ENCODE measurements at places on chromosomes 3 and 15. TPM values are rescaled to one million over a fixed set of nuclear protein-coding genes. Genes with fewer than 3 reads are reported as not detected.

CPB1 gene
- polyA plus RNA-seq, result 0.51 TPM

PLIN1 gene
- 24.4 TPM for polyA plus RNA-seq

CLK3 gene
- polyA plus RNA-seq, result 76.3 TPM

NR2E3 gene
- polyA plus RNA-seq, result 0.06 TPM

EXOG gene
- 22.0 TPM for polyA plus RNA-seq

PLSCR2 gene
- polyA plus RNA-seq, result not detected

CAMK2N2 gene
- polyA plus RNA-seq, result 0.29 TPM

LIPC gene
- 0.41 TPM for polyA plus RNA-seq

DNA sequence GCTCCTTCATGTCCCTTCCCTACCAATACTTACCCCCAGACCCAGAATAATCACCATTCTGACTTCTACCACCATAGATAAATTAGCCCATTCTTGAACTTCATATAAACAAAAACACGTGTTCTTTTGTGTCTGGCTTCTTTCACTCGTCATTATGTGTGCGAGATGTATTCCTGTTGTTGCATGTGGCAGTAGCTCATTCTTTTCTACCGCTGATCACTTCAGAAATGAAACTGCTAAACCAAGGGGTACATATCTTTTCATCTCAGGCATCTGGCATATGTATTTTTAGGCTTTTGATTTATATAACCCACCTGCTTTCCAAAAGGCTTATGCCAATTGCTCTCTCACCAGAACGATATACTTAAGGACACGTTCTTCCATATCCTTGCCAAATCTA, 13.8 kb upstream of the SCG3 start:
- no peak for DNase-seq

DNA sequence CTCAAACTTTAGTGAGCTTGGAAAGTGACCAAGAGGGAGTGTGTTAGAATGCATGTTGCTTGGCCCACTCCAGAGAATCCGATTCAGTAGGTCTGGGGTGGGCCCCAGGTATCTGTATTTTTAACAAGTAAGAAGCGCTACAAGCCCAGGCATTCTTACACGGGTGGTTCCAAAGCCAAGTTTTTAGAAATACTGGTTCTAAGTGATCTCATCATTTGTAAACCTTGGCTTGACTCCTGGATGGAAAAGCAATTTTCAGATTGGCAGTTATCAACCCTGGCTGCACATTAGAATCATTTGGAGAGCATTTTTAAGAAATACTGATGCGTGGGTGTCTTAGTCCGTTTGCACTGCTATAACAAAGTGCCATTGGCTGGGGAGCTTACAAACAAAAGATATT, 27.3 kb upstream of the ST8SIA2 start:
- DNase-seq, result no peak

GRCh38 chr3:77795013-77795412, 755.1 kb downstream of the ROBO2 start:
- no peak for DNase-seq

DNA sequence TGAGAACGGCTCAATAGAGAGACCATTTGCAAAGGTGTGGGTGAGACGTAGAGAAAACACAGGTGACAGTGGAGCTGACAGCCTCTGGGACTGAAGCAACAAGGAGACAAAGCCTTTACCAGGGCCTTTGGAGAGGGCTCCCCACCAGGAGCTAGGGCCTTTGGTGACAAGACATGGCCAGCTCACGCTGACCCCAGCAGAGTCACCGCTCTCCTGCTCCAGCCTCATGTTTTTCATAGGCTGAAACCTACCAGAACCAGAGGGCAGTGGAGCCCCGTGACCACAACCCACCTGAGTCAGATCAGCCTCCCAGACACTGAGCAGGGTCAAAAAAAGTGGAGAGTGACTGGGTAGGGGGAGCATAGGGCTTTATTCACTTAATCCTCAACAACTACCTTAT, 214.7 kb downstream of the SHQ1 start:
- no peak for DNase-seq

DNA sequence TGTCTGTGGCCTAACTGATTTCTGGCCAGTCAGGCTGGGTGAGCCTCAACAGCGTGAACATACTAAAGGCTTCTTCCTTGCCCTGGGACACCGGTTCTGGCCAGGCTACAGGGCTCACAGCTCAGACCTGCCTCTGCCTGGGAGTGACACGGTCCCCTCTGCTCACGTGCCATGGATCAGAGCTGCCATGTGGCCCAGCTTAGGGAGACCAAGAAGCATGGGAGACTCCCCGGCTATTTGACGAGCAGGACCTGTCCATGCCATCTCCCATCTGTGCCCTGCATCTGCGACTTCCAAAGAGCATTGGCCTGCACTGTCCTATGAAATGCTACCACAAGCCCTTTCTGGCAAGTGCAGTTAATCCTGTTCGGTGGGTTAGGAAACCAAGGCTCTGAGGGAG, 57.4 kb downstream of the APBA2 start:
- no peak for DNase-seq

DNA sequence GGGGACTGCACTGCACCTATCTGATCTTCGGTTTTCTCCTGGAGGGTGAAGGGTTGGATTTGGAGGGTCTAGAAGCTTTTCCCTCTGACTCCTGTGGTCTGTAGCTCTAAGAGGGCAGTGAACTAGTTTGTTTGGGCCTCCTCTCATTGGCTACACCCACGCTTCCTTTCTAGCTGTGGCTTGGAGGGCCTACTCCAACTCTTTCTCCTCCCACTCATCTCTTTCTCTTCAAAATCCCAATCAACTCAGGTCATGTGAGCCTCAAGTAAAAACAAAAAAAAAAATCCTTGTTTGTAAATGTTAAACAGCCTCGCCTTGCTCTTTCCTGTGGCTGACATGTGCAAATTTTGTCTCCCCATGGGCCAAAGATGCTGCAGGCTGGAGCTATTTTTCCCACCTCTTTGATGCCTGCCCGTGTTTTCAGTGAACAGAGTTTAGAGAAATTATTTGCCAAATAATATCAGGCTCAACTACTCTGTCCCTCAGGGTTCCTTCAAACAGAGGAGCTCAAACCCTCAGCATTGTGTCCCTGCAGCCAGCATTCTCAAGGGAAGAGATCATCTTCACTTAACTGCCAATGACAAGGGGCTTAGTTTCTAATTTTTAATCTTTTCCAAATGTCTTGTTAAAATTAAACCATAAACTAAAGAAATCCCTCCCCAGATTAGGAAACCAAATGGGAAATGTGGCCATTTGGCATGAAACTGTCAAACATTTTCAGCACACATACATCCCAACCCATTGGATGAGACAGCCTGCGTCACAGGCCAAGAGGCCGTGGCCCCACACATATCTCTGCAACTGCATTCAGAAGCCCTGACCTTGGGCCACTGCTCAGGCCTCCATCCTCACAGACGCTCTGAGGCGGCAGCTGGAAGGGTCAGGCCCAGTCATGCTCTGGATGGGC, 114.8 kb upstream of the THBS1 start:
- DNase-seq, result no peak

GRCh38 chr15:66765478-66766281, 63.6 kb downstream of the SMAD6 start:
- peak; percentile 79 for DNase-seq

DNA sequence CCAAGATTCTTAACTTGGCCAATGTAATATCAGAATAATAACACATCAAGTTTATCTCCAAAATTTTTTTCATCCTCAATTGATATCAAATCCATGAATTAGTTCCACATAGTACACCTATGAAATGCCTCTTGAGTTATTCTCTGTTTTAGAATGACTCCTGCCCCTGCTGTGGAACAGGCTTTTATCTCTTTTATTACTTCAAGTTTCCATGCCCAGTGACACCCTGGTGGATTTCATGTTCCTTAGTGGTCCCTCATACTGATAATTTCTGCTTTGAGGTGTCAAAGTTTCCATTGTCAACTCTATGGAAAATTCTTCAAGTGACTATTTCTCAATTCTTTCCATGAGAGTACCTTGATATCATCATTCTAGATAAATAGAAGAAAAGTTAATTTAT, 24.6 kb downstream of the PLSCR1 start:
- no peak for DNase-seq

- DNase-seq, result no peak
Observed at GRCh38 chr3:50502225-50502583, 1.2 kb downstream of the CACNA2D2 start.

- no peak for DNase-seq
Observed at GRCh38 chr3:171526869-171527268, 66.7 kb upstream of the TNIK start.

GRCh38 chr3:140536926-140537726, 140.7 kb upstream of the TRIM42 start:
- no peak for DNase-seq

- DNase-seq, result no peak
Observed at GRCh38 chr15:31195871-31196270, 94.3 kb upstream of the TRPM1 start.

DNA sequence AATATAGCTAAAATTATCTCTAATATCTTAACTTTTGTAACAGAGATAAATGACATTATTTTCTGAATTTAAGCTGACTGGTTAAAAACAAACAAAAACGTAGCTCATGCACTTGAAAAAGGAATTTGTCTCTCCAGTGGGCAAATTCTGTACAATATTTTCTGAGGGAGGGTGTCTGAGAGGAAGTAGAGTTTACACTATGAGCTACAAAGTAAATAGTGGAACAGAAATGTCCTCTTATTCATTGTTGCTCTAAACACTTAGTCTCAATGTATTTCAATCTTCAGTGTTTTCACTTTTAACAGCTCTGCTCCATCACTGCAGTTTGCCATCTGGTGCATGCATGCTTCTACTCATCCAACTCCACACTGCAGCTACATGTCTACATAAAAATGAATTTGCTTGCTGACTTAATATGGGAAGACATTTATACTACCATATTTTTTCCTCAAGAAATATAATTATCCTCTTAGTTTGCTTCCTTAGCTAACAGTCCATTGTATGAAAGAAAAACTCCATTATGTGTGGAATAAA, 817.4 kb upstream of the LMCD1 start:
- no peak for DNase-seq

DNA sequence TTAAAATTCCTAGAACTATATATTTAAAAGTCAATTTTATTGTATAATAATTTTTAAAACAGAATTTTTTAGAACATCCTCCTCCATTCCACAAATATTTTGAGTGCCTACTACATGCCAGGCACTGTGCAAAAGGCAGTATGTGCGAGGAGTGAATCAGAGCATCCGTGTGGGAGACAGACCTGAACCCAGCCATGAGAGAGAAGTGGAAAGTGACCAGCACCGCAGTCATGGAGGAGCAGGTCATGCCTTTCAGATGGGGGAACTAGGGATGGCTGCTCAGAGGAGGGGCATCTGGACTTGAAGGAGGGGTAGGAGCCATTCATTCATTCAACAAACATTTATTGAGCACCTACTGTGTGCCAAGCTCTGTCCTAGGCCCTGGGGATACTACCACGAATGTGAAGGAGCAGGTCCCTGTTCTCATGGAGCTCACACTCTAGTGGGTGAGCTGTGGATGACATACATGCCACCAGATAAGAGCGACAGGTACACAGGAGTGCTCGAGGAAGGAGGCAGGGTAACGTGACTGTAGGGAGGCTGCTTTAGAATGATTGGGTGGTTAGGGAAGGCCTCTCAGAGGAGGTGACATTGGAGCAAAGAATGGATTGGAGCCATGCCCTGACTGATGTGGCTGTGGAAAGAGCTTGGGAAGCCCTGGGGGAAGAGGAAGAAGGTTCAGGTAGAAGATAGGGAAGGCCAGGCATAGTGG, 3.1 kb upstream of the CHRNA3 start:
- DNase-seq, result no peak

DNA sequence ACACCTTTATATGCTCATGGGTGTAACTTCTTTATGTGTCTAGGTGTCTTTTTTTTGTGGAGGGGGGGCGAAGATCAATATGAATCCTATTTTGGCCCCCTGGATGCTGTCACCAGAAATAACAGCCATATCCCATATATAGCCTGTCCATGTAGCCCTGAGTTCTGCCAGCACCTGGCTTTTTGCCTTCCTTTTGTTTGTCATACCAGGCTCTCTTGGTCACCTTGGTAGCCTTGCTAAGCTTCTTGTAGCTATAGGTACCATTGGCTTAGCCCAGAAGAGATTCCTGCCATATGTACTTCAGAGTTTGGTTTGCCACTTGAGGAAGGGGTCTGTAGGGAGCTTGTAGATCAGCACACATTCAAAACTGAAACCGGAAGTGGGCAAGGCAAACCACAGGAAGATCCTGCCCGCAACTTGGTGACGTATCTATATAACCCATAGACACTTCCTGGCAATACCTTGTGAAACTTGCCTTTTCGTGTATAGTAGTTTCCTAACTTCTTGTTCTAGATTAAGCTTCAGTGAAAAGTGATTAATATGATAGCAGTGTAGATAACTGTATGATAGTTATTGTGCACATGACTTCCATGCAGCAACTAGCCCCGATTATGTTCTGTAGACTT, 11.9 kb downstream of the RASA2 start:
- no peak for DNase-seq

DNA sequence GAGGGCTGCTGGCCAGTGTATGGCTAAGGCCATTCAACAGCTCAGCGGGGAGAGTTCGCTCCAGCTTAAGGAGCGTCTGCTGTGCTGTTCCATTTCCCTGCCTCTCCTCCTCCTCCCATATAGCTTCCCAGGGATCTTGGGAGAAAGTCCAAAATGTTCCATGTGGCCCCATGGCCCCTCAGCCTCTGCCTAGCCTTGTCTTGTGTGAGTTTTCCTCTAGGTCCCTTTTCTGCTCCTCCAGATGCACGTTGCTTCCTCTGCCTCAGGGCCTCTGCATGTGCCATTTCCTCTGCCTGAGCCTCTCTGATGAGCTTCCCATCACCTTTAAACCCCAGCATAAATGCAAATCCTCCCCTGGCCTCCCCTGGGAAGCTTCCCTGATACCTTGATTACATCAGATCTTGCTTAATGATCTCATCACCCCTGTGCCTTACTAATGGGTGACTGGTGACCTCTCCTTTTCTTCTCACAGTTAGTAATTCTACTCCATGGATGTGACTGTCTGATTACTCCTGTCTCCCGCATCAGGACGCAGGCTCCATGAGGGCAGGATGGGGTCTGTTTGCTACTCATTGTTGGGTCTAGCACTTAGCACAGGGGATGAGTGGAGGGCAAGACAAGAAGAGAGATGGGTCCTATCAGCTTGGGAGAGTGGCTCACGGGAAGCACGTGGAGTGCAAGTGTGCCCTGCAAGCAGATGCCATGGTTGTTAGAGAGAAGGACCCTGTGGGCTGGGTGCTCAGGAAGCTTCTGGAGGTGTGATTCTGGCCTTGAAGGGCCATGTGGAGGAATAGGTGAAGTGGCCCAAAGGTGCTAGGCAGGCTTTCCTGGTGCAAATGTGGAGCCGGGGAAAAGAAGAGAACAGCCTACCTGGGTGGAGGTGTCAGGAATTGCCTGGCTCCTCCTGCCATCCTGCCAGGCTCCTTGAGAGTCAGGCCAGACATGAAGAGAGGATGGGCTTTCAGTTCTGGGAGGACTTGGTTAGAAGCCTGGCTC, 23.8 kb downstream of the ITGA11 start:
- DNase-seq, result no peak

- DNase-seq, result no peak
Observed at GRCh38 chr3:12944849-12945248, 103.5 kb upstream of the RPL32 start.

- no peak for DNase-seq
Observed at GRCh38 chr3:184085389-184085852, 11.4 kb upstream of the HTR3E start.

- no peak for DNase-seq
Observed at GRCh38 chr3:64311424-64312061, 86.3 kb upstream of the PRICKLE2 start.

Data from urinary bladder (tissue), 4 donors.